Stimulated activated CD8-positive, alpha-beta memory T cell treated with anti-CD3 and anti-CD28 coated beads, Interleukin-15, amount 100 ng/mL, for 1 hour (primary cell): ENCODE measurements at places on chromosomes 2 and 18.

DNA sequence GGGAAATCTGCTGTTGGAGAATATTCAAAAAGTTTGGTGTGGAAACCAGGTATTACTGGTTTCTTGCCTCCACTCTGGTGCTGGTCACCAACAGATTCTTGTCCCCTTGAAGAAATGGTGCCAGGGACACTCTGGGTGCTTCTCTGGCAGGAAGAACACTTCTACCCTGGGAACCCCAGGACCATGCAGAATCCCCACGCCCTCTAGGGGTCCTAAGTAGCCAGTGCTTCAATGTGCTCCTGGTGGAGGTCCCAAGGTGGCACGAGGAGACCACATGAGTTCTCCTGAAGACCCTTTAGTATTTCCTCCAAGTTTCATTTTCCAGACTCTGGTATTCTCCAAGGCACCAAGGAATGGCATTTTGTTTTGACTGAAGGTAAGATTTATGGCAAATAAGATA lies 380.6 kb downstream of the TSN start:
- no peak for DNase-seq

DNA sequence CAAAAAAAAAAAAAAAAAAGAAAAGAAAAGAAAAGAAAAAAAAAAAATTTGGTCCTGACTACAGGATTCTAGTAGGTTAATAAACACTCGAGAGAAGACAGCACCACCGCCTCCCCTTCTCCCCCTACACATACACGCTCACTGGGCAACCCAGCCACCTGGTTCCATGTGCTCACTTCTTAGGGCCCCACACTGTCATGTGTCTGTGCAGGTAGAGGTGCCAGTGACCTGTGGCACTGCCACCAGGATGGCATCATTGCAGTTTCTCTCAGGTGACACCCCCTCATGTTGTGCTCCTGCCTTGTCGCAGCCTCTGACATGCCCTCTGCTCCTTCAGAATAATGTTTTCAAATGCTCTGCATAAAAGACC lies 39.7 kb upstream of the LYPD6B start:
- no peak for DNase-seq

GRCh38 chr2:98158305-98158704 lies 71.3 kb downstream of the VWA3B start:
- DNase-seq, result no peak

DNA sequence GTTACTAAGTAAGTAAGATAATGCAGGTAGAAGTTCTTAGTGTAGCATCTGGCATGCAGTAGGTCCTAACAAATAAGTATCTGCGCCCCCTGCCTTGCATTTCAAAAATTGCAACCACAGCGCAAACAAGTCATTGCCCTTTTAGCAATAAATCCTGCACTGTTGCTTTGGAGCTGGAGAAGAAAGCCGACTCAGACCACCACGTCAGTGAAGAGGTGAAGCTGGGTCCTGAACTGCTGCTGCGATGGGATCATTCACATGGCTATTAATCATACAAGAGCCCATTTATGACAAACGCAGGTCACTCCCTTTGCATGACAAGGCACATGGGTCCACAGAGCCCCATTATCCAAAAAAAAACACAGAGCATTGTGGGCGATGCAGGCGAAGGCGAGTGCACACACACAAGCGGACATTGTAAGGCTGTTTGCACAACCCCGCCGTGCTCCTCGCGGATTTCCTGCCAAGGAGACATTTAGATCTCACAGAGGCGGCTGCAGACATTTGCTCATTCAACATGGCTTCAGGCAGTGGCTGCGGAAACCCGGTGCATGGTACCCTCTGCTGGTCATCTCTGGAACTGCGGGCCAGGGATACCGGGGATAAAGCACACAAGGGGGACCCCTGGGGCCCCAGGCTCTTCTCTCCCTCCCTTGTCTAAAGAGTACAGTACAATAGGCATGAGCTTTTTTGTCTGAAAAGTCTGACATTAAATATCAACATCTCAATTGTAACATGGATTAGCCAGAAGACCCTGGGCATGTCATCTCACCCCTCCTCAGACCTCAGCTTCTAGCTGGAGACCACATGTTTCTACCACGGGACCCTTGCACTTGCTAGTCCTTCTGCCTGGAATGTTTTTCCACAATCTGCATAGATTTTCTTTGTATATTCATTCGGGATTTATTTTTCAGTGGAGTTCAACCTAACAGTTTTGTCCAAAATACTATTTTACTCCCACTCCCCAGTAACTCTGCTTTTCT lies 56.7 kb downstream of the CYRIA start:
- peak; percentile 81 for DNase-seq

DNA sequence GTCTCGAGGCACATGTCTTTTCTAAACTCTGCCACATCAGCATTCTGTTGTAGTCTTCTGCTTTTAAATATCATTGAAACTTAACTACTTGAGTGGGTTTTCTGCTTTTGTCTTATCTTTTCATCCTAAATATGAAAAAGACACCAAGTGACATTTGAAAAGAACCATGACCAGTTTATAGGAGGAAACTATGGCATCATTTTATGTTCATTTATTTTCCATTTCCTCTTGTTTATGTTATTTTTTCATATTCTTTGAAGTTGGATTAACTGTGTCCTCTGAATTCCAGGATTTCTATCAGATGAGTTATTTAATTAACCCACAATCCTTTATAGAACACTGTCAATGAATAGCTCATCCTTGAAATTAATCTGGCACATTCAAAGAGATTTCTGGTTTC lies 93.4 kb upstream of the ARHGAP28 start:
- no peak for DNase-seq
